ENCODE measurements at places on chromosomes 12 and 14. TPM values are rescaled to one million over a fixed set of nuclear protein-coding genes. Genes with fewer than 3 reads are reported as not detected.

The FBXL14 gene
- 5.2 TPM for total RNA-seq

GRCh38 chr12:50215033-50215432, 47.9 kb upstream of the CERS5 start:
- no peak for DNase-seq

- no peak for DNase-seq
Observed at GRCh38 chr14:45757655-45758054, 504.7 kb upstream of the MIS18BP1 start.

DNA sequence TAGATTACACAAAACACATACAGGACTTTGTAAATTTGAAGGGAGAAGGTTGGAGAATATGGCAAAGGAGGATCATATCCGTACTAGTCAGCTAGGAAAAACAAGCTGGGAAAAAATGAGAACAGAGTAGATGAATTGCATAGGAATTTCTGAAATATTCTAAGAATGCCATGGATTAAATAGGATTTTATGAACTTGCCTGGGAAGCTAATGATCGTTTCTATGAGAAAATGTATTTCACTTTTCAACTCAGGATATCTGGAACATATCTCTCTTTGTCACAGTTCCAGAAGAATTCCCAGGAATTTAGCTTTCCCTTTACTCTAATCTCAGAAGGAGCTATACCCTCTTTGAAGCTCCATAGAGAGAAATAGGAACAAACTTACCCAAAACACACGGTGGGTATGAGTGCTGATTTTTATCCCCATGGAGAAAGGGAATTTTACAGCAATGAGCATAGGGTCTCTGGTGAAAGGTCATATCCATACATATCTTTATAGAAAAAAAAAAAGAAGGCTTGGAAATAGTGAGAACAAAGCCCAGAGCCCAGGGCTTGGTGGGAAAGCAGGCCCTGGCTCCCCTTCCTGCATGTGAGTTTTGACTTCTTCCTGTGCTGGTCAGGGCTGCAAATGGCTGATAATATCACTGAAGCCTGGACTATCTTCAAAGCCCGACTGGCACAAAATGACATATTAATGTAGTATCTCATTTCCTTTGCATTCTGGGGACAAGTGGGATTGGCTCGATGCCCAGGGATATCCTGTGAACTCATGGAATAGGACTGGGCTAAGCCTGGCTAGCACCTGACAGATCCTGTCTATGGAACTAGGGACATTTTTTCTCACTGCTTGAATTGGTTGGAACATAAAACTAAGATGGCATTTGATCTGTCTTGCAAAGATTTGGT, 136.3 kb downstream of the AEBP2 start:
- DNase-seq: no peak

The SRGAP1 gene
- total RNA-seq: 2.7 TPM

DNA sequence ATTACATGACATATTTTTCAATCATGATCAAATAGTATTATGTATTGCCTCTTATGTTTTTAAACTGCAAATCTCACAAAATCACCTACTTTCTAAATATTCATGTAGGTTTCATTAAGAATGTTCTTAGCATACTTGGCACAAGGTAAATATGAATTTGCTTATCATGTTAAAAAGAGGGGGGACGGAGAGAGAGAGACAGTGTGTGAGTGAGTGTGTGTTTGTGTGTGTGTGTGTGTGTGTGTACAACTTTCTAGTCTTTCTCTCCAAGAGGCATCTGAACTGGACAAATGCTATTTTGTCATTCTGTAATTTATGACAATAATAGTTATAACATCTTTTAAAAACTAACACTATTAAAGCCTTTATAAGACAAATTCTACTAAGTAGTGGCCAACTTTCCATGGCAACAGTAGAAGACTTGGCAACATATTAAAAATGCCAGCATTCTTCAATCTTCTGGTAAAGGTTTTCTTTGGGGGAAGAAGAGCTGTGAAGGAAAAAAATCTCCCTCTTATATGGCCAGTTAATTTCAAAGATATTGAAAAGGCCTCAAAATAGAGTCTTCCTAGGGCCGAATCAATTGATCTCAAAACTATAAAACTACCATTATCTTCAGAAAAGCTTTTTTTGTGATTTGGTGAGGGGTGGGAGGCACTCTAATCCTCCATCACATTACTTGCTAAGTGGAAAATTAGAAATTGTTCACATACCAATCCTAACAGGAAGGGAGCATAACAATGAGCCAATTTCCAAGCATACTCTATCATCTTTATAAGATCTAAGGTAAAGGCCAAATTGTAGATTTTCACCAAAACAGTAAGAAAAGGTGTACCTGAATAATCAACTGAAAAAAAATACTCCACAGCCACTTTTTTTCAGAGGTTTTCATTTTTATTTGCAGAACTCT, 28.2 kb downstream of the CDK17 start:
- DNase-seq: no peak

The DLK1 gene
- total RNA-seq: 12.7 TPM

The KERA gene
- total RNA-seq: 0.17 TPM

The CHGA gene
- 0.87 TPM for total RNA-seq

- no peak for DNase-seq
Observed at GRCh38 chr14:20417250-20418186, 4.2 kb upstream of the TEP1 start.

The LTBP2 gene
- total RNA-seq: 11.8 TPM

The CFL2 gene
- 767 TPM for total RNA-seq

DNA sequence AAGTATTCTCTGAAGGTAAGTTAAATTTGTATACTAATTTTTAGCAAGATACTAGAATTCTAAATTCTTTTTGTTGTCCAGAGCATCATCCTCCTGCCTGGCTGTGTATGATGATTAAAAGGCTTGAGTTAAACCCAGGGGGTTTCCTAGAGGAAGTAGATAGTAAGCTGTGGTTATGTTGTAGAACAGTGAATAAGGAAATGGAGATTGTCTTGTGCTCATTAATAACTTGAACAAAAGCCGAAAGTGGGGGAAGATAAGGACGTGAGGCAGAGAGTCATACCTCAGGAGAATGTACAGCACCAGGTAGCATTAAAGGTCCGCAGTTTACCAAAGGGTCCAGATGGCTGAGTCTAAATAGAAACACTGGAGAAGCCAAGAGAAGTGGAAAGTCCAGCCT, 42.0 kb downstream of the CKB start:
- DNase-seq: no peak

The TEX52 gene
- total RNA-seq: not detected

The NRXN3 gene
- 0.51 TPM for total RNA-seq

The KCNJ8 gene
- 4.5 TPM for total RNA-seq

- DNase-seq: no peak
Observed at GRCh38 chr14:25108959-25109358, 59.0 kb upstream of the STXBP6 start.

The GAS2L3 gene
- total RNA-seq: 0.38 TPM

The RERGL gene
- total RNA-seq: 0.42 TPM

DNA sequence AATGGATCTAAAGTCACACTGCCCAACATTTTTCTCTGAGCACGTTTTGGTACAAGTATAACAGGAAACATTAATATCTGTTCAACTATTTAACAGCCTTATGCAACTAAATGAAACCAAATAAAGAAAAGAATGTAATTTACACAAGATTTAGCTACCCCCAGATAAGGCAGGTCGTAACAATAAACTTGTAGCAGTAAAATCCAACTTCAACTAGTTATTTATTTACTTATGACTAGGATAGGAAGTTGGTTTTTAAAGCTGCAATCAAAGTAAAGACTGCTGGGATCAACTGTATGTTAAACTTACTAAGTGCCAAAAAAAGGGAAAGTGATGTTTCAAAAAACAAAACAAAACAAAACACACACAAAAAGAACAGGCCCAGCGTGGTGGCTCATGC, 30.9 kb downstream of the FERMT2 start:
- no peak for DNase-seq

The ANKRD9 gene
- 48.1 TPM for total RNA-seq

DNA sequence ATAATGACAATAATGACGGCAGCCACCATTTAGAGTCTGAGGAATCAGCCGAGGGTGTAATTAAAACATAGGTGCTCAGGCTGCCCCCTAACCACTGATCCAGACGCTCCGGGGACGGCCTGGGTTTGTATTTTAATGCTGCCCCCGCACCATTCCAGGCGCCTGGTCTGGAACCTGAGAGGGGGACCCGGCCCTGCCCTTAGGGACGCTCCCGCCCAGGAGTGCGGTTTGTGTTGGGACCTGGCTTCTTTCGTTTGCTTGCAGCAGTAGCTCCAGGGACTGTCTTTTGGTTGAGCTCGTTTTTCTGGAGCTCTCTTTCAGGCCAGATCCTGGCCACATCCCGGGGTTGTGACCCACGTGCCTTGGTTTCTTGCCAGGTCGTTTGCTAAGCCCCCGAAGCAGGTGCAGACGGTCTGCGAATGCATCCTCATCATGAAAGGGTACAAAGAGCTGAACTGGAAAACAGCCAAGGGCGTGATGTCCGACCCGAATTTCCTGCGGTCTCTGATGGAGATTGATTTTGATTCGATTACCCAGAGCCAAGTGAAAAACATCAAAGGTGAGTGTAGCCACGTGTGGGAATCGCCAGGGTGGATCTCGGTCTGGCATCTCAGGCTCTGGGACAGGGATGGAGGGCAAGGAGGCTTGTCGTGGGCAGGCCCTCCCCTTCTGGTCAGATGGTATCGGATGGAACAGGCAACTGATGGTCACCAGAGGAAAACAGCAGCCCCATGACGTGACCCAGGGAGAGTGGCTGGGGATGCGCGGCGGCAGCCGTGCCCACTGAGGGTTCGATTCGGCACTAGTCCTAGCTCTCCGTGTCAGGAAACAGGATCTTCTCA, 63.5 kb downstream of the CCDC92 start:
- peak; percentile 24 for DNase-seq

GRCh38 chr12:65895759-65896656, 71.7 kb downstream of the HMGA2 start:
- no peak for DNase-seq

- DNase-seq: no peak
Observed at GRCh38 chr14:64968167-64968566, 4.0 kb downstream of the RAB15 start.

DNA sequence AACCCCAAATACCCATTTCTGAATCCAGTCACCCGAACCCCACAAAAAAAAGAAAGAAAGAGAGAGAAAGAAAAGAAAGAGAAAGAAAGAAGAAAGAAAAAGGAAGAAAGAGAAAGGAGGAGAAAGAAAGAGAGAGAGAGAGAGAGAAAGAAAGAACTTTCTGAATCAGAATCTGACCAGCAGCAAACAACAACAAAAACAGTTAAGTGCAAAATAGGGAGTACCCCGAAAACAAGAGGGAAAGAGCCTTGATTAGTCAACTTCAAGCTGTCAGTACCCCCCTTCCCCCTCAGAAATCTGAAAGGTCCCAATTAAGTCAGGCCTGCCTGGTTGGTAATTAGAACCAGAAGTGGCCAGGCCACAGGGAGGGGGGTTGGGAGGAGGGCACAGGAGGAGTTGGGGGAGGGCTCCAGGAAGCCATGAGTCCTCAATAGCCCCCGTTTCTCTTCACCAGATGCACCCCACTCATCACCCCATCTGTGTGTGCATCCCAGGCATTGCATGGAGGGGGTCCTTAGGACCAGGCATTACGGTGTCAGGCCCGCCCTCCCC, 9.8 kb downstream of the RARG start:
- no peak for DNase-seq

DNA sequence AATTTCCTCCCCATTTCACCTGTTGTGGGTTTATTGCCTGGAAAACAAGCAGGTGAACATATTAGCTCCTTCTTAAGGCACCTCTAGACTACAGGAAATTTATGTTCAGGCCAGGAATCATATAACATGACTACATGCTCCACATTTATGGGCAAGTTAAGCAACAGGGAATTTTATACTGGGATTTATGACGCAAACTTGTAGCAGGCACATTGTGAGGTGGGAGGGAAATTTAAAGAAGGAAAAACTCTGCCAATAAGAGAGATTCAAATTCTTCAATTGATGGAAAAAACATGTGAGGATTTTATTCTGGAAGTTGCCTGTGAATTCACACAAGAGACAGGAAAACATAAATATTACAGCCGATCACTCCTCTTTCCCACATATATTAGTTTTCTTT, 93.9 kb downstream of the TBC1D30 start:
- no peak for DNase-seq

- peak; percentile 87 for DNase-seq
Observed at GRCh38 chr12:127145929-127146789, 1120.8 kb upstream of the TMEM132C start.

The GLTP gene
- total RNA-seq: 23.3 TPM

DNA sequence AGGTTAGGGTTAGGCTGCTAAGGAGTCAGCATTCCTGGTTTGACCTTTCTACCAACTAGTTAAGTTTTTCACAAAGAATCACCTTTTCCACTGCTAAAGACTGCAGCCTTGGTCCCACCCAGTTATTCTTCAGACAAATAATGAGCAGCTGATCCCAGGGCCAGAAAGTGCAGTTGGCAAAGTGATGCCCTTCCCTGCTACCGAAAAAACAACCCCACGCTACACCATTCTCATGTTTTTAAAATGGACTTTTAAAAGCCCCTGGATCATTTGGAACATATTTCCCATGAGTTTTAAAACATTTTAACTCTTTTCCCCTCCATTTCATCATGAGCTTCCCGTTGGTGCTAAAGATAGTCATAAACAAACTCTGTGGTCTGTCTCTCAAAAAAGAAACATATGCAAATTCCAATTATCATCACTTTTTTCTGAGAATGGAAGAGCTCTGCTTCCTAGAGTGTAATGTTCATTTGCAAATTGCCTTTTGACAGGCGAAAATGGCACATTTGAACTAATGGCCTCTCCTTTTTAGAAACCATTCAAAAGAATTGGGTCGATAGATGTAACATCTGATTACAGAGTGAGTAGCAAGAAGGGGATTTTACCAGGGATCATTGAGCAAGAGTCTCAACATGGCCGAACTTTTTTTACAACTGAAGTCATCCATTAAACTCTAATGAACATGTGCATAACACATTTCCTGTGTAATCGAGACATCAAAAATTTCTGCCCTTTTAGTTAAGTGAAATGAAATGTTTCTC, 129.3 kb upstream of the RAP1B start:
- no peak for DNase-seq
